ENCODE measurements at places on chromosomes 7 and 10.

DNA sequence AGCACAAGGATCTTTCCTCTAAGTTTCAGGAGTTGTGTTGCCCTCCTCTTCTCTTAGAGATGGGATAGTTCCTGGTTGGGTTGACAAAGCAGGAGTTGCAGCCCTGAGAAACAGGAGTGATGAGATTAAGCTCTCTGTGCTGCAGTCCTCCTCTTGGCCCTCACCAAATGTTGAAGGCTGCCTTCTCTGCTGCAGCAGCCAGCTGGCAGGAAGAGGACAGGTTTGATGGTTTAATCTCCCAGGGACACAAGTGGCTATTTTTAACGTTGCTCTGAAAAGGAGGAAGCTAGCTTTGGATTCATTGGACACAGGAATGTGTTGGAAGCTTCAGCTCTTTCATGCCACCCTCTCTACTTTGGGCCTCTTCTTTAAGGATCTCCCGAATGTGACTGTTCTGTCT is 9.4 kb downstream of the STRIP2 start:
- no peak for DNase-seq

DNA sequence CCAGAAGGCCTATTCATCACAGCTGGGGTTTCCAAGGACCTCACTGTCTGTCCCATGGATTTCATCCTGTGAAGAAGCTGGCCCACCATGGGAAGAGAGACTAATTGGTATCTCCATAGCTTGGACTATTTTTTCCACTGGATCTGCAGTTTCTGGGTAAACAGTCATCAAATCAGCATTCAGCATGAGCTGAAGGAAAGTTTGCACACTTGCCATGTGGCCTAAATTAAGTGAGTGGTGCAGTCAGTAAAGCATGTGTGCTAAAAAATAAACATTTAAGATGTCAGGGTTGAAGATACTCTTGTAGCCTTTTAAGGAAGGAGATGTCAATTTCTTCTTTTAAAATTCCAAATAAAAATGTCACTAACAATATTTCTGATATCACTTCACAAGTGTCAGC is 381.1 kb upstream of the ZMIZ1 start:
- DNase-seq: peak; percentile 57

DNA sequence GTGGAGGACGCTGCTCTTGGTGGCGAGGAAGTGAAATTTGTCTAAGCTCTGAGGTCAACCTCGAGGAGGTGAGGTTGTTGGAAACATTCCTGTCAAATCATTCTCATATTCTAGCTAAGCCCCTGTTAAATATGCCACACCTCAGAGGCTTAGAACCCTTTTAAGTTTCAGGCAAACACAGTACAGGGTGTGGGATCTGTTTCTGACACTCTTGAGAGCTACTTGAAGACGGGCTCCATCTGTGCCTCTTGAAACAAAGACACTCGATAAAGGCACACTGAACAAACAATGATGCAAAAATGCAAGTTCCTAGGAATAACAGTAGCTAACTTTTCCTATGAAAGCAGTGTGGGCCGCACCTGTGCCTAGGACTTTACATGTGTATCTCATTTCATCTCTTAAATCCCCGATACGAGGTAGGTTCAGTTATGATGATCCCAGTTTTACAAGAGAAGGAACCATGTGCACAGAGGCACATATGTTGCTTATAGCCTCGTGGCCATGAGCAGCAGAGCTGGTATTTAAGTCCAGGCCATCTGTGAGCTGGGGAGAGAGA is 299.2 kb downstream of the CCDC3 start:
- DNase-seq: no peak

- no peak for DNase-seq
These were observed 56.3 kb downstream of the PRKAR2B start for GRCh38 chr7:107100824-107101223.

DNA sequence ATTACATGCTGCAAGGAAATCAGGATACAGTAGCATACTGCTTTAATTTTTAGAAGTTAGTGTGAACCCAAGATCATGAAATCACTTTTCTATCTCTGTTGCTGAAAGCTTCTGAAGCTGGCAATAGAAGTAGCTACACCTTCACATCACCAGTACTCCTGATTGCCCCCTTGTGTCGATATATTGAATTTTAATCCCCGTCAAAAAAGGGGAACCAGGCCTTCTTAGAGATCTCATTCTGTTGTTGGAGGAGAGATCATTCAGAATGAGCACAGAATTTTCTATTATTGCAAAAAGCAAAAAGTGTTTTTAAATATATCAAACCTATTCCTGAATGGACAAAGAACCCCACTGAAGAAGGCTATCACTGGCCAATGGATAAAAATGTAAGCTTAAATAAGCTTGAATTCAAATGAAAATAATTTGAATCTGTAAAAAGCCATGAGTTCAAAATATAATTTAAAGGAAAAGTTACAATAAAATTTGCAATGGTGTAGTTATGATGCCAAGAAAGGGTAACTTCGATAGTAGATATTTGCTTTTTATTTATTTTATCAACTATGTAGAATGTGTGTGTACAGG is 39.7 kb upstream of the TEX47 start:
- DNase-seq: peak; percentile 19

- peak; percentile 48 for DNase-seq
These were observed 97.6 kb downstream of the LYZL1 start for GRCh38 chr10:29386342-29386999.

DNA sequence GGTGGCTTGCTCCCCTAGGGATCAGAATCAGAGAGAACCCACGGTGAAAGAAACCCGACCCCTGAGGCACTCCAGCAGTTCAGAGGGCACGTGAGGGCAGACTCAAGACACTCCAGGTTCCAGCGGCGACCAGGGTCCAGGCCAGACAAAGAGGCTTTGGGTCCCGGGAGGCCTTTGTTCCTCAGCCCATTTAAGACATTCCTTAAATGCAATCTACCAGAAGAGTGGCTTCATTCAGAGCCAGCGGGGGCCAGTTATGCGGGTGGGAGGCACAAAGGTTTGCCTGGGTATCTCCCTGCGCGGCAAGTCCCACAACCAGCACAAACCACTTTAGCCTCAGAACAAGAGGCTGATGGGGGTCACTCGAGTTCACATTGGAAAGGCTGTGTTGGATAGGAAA is 53.6 kb downstream of the AFAP1L2 start:
- no peak for DNase-seq

- no peak for DNase-seq
These were observed 76.6 kb downstream of the CNNM2 start for GRCh38 chr10:102994531-102995295.

DNA sequence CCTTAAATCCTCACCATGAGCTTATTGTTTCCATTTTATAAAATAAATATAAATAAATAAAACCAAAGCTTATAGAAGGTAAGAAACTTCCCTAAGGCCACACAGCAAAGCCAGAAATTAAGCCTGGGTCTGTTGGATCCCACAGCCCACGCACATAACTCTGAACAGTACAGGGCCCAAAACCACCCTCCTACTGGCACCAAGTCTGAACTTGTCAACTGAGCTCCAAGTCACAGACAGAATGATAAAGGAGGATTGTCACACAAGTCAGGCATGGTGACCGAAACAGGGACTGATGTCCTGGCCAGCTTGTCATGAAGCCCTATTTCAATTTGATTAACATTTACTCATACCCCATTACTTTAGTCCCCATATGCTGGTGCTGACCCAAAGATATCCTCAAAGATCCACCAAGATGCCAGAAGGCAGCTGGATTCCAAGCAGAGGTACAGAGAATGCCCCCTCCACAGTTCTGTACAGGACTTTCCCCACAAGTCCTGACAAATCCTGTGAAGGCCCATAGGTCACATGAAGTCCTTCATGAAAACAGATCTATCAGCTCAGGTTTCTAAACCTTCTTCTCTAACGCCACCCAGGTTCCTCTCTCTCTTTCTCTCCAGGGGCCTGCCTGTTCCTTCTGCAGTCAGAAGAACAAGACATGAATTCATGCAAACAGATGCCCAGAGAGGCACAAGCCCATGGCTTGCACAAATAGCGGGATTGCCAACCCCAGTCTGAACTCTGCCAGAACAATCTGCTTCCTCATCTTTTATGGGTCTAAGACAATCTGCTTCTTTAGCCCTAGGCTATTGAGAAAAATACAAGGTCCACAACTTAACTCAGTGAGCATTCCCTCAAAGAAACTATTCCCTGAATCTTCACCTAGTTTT is 60.9 kb downstream of the GLI3 start:
- DNase-seq: no peak

DNA sequence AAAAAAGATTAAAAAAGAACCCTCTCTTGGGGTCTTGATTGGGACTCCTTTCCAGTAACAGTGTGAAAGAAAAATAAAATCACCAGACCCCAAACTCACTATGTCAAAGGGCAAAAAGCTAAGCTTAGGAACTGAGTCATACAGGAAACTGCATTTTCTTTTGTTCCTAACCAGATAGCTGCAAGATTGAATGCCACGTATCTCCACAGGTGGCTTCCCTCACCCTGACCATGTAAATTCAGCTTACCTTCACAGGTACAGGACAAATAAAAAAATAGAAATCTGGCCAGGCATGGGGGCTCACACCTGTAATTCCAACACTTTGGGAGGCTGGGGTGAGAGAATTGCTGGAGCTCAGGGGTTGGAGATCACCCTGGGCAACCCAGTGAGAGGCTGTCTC is 32.5 kb upstream of the EIF4H start:
- no peak for DNase-seq

DNA sequence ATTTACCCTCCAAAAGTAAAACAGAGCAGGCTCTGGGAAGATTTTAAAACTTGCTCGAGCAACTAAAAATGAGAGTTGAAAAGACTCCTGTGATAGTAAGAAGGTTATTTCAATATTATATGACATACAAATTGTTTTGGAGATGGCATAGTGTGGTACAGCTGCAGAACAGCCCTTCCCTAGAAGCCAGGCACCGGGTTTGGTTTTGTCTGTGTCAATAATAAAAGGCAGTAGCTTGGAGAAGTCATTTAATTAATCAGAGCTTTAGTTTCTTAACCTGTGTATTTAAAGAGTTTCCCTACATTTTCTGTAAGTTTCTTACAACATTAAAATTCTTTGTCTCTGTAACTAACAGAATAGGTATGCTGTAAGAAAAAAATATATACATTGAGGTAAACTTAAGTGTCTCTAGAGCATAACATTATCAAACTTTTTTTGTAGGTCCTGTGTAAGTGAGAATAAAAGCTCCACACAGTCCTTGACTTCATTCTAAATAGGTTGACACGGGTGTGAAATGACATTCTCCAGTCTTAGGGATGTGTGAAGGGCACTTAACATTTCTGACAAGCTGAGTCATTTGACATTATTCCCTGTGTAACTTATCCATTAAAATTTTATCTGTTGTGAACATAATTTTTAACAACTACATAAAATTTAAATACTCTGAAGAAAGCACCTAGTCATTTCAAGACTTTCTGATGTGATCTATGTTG is 425.0 kb upstream of the ETV1 start:
- DNase-seq: no peak

- DNase-seq: no peak
These were observed 982 bp downstream of the COBL start for GRCh38 chr7:51315393-51316261.

DNA sequence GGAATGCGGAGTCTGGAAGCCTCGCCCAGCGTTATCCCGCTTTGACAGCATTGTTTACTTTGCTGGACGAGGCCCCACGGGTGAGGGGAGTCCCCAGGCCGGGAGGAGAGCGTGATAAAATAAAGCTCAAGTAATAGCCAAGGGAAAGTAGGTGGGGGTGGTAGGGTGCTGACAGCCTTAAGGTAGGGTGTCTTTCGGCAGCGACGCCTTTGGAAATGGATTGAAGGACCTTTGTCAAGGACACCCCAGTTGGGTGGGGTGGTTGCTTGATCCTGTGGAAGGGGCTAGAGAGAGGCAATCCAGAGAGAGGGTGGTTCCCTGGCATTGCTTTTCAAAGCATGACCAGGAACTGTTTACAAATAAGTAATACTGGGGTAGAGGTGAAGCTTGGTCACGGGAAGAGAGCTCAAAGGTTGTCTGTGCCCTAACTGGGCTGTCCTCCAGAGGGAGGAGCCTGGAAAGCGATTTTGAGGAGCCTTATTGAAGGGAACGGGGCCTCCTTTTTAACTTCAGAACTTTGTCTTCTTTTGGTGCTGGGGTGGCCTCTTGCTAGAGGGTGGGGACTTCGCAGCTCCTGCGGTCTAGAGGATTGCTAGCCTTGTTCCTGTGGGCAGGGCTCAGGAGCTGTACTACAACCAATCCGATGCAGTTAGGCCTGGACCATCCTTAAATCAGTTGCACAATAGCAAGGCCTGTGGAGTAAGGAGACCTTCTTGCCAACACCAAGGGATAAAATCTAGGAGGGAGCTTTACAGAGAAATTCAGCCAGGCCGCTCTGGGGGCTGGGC is 1.3 kb downstream of the EIF4EBP2 start:
- DNase-seq: peak; percentile 93

DNA sequence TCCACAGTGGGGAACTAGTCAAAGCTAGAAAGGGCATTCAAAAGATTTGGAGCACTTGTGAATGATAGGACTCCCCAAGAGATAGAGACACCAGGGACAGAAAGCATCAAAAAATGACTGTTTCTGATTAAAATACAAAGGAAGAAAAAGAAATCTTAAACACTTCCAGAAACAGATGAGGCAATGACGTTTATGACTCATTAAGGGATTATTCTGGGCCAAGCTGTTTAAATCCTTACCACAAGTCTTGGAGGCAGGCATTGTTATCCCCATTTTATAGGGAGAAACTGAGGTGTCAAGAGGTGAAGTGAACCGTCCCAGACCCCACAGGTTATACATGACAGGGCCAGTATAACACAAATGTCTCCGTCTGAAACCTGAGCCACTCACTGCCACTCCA is 68.3 kb upstream of the AMPH start:
- peak; percentile 76 for DNase-seq

DNA sequence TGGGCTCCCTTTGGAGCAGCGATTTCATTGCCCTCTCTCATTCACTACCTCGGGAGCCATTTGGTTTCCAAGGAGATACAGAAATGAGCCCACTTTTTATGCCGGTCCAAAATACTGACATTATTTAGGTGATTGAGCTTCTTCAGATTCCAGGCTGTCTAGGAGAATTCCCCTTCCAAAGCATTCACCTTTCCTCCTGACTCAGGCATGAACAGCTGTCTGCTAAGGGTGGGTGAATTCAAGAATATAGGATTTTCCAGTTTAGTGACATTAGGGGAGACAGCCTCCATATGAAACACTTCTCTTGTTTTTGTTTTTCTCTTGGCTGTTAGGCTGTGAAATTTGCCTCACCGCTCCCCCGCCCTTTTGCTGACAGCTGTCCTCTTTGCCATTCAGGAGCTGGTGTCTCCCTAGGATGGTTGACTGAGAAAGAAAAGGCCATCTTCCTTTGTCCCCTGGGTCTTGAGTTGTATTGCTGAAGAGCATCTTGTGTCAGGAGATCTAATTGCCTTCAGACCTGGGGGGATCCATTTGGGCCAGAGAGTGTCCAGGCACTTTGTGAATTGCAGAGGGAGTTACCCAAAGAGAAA is 56.7 kb downstream of the LRRC4 start:
- no peak for DNase-seq

All from fibroblast of skin of right quadriceps (primary cell).